ENCODE measurements at places on chromosomes 2 and 18.

DNA sequence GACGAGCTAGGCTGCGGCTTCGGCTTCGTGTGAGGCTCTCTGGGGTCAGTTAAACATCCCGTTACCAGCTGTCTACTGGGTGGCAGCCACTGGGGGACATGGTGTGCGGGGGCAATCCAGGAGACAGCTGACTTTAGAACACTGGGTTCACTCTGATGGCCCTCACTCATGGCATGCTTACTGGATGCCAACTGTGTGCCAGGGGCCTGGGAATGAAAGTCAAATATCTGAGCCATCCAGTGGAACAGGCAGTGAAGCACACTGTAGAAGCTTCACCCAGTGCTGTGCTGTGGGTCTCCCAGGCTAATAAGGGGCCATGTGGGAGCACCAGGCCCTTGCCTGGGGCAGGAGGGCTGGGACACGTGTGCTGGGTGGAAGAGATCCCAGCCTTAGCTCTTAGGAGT, 48.3 kb downstream of the GLI2 start:
- DNase-seq: no peak

DNA sequence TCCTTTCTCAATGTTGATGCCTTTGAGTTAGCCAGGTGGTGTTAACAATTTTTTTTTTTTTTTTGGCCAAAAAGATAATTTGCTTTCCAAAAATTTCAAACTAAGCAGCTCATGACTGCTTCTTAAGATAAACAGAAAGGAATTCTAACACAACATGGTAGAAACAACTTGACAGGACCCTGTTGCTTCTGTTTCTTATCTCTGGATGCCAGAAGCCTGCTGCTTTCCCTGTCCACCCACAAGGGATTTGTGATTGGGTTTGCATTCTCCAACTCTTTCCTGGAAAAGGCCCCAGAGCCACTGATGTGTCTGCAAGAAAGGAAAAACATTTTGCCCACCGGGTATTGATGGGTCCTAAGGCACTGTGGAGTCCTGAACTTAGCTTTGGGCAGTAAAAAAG, 217.2 kb upstream of the PKDCC start:
- no peak for DNase-seq

- DNase-seq: no peak
These were observed 1.1 kb upstream of the FN1 start for GRCh38 chr2:215436705-215437565.

DNA sequence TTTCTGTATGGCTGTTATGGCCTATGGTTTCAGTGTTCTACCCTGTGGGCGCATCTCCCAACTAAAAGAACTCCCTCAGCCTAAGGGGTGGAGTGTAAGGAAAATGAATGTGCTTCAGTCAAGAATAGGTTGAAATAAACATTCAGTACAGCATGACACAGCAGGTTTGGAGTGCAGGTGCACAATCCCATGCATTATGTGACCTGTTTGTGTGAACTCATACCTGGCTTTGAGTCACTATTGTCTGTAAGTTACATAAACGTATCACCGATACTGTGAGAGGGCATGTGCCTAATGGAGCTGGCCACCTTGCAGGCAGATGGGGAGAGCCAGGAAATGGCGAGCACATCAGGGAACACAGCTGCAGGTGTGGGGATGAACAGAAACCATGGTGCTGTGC, 216.0 kb downstream of the DSEL start:
- DNase-seq: no peak

DNA sequence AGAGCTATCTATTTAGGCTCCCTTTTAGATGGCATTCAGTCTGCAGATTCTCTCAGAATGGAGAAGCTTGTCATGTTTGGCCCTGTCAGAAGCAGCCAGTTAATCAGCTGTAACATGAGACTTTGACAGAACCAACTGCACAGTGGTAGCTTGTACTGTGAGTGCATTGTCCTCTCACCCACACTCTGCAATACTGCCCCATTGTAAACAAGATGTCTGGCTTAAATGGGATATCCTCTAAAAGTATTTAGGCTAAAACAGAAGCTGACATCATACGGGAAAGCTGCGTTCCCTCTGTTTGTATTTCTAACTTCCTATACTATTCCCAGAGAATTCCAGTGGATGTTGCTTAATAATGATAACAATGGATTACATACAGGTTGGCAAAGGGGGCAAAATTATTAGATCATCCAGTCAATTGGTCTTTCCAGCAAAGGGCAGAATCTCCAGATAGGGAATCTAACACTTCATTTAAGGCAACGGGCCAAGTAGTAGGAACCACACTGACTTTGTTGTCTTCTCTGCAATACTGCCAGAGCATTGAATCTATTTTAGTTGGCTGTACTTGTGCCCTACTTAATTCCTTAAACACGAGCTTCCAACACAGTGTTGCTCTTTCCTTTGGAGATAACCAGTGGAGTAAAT, 15.4 kb upstream of the STAT4 start:
- DNase-seq: peak; percentile 51

DNA sequence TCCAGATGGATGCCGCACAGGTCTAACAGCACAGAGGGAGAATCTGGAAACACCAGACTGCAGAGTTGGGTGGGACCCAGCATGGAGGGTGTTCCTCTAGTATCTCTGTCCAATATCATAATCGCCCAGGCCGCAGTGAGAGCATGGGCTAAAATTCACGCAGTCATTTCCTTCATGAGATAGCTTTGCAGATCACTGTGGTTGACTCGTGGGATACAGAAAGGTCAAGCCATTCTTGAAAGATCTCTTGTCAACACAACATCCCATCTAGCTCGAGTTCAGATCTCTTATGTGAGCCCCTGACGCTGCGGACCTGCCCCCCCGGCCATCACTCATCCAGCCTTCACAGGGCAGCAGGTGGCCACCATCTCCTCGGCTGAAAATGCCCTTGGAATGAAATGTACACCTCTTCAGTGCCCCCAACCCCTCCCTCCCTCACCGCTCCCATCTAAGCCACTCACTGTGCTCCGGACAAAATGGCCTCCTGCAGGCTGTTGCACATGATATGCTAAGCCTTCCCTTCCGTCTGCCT, 45.9 kb downstream of the FOSL2 start:
- peak; percentile 5 for DNase-seq

DNA sequence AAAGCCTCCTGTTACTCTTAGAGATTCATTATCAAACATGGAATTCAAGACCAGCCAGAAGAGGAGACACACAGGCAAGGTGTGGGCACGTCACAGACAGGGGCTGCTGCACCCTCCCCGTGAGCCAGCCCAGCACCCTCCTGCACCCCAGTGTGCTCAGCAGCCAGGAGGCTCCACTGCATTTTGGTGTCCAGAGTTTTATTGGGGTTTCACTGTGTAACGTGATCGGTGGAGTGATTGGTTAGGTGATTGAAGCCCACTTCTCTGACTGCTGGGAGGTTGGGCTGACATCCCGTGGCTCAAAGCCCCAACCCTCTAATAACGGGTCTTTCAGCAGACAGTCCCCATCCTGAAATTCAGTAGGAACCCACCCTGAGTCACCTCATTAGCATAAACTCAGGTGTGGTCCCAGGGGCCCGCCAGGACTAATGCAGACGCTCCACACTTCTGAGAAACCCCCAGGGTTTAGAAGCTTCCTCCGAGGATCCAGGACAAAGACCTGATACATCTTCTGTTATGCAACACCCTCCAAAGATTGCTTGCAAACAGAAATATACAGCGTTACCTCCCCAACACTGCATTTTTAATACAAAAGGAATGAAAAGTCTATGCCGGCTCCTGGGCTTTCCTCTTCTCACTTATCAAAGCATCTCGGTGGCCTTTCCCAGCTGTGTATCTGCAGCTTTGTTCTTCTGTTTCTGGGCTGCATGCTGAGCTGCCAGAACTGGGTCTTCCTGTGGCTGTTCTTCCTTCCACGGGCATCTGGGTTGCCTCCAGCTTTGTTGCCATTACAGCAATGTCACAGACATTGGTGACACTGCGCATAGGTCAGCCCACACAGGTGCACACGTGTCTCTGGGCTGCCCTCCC, 43.7 kb upstream of the SNED1 start:
- peak; percentile 6 for DNase-seq

DNA sequence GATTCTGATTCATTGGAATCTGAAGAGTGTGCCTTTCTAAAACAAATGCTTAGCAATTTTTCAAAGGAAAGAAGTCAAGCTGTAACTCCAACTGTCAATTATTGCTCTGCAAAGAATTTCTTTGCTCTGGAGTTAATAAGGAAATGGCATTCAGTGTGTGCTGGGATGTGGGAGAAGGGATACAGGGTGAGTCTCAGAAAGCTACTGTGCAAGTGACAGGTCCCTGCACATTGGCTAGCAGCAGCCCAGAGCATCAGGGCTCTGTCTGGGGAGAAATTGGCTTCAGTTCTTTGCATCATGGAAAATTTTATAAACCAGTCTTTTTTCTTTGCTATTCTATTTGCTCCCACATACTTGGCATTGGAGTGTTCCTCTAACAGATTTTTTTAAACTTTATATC, 1.1 kb upstream of the SYT4 start:
- DNase-seq: no peak

DNA sequence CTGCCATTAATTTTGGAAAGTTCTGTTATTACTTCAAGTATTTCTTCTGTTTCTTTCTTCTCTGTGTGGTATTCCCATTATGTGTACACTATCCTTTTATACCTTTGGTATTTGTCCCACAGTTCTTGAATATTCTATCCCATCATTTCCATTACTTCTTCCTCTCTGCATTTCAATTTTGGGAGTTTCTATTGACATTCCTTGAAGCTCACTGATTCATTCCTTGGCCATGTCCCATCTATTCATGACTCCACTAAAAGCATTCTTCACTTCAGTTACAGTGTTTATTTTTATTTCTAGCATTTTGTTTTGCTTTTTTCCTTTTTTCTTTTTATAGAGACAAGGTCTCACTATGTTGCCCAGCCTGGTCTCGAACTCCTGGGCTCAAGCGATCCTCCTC, 30.3 kb downstream of the PROC start:
- no peak for DNase-seq

- no peak for DNase-seq
These were observed 272.6 kb upstream of the SLC14A2 start for GRCh38 chr18:45342653-45343052.

GRCh38 chr18:59459369-59460071, 100.5 kb upstream of the LMAN1 start:
- DNase-seq: no peak

- no peak for DNase-seq
These were observed 112.3 kb downstream of the TNS1 start for GRCh38 chr2:217890445-217890844.

GRCh38 chr2:203025592-203025991, 10.9 kb downstream of the NBEAL1 start:
- no peak for DNase-seq

DNA sequence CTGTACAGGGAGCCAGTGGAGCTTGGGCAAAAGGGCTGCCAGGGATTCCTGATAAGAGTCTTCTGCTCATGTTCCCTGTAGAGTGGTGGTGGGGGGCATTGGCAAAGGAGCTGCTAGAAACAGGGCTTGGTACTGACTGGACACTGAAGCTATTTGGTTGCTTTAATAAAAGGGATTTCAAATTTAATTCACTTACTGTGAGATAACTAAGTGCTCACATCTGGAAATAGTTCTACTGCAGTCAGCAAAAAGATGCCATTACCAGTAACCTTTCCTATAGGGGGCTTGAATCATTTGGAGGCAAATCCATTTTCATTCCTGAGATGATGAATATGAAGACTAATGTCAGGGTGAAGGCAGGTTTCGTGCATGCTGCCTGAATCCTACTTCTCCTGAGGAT, 94.3 kb upstream of the DOCK10 start:
- DNase-seq: no peak

GRCh38 chr2:3062476-3063260, 314.9 kb downstream of the EIPR1 start:
- no peak for DNase-seq

GRCh38 chr2:203681978-203682377, 24.5 kb upstream of the CD28 start:
- no peak for DNase-seq

DNA sequence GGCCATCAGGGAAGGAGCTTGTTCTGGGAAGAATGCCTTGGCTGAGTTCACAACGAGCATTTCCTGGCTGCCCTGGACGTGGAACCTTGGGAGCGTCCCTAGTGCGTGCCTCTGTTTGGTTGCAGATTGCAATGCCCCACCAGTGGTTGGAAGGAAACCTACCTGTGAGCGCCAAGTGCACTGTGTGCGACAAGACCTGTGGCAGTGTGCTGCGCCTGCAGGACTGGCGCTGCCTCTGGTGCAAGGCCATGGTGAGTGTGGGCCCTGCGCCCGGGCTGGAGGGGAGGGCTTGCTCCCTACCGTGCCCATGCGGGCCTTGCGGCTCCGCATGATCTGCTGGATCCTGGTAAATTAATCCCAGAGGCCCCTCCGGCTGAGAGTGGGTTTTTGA, 81.9 kb downstream of the DGKD start:
- peak; percentile 11 for DNase-seq

GRCh38 chr18:44197832-44198611, 482.7 kb upstream of the SETBP1 start:
- DNase-seq: no peak

DNA sequence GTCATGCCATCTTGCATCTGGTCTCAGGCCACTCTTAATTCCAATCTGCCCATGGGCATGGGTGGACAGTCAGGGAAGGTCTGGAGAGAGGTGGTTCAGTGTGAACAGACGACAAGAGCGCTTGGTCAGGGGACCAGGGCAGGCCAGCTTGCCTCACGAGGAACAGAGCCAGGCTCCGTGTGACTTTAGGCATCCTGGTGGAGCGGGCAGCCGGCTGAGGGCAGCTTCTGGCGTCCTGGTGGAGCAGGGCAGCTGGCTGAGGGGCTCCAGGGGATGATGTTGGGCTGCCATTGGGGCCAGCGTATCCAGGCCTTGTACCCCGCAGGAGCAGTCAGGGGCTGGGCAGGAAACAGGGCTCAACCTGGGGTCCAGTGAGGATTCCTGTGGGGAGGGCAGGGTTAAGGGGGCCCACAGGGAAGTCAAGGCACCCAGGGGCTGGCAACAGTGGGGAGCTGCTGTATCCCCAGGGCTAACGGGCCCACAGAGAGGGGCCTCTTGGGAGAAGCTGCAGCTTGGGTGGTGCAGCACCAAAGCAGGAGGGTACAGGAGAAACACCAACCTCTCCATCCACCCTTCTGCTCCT, 197.9 kb upstream of the TWIST2 start:
- no peak for DNase-seq

DNA sequence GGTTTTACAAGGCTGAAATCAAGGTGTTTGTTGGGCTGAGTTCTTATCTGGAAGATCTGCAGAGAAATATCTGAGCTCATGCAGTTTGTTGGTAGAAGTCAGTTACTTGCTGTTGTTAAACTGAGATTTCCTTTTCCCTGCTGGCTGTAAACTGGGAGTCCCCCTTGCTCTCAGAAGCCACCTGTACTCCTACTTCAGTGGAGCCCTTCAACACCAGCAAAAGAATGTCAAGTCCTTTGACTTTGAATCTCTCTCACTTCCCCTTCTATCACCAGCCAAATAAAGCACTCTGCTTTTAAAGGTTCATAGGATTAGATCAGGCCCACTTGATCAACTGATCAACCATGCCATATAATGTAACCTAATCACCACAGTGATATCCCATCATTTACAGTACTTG, 252.2 kb upstream of the CDH7 start:
- DNase-seq: no peak

DNA sequence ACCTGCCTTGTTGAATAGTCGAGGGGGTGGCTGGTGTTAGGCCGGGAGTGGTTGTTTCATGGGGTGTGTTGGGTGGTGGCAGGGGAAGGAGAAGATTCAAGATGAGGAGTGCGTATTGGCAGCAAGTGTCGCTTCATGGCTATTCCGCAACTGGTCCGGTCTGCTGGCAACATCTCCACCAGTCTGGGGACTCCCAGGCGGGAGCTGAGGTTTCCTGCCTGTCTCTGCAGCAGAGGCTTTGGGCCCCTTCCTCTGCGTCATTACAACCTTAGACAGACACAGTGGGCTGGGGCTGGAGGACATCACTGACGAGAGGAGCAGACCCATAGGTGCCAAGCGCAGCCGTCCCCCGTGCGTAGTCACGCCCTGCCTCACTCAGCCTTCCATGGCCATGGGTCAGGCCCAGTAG, 64.0 kb upstream of the MCFD2 start:
- DNase-seq: no peak
